ENCODE measurements at places on chromosomes 3 and 15.

DNA sequence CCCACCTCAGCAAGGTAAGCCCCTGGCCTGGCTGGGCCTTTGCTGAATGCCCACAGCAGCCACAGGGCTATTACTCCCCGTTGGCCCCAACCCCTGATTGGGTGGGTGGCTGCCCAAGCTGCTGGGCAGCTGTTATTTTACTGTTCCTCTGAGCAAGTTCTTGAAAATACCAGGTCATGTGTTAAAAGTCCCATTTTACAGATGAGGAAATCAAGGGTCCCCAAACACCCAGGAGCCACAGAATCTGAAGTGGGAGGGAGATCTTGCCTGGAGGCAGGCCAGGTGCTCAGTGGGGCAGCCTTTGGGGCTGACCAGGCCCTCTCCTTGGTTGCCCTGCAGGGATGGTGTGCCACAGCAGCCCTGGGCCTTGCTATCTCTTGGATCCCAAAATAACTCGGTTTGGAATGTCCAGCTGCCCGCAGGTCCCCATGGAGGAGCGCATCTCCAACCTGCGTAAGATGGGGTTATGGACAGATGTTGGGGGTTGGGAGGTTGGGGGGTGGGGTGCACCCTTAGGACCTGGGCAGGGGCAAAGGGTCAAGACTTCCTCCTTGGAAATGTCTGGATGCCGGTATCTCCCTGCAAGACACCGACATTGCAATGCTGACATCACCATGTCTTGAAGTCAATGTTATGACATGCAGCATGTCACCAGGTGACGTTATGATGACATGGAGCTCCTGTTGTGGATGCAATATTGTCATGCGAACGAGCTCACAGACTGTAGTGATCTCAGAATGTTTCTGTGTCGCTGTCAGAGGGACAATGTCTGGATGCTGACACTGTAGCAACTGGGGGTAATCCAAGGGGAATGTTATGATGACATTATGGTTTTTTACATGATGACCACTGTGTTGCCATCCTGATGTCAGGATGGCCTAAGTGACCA, 13.3 kb upstream of the CSPG4 start:
- DNase-seq, result no peak

DNA sequence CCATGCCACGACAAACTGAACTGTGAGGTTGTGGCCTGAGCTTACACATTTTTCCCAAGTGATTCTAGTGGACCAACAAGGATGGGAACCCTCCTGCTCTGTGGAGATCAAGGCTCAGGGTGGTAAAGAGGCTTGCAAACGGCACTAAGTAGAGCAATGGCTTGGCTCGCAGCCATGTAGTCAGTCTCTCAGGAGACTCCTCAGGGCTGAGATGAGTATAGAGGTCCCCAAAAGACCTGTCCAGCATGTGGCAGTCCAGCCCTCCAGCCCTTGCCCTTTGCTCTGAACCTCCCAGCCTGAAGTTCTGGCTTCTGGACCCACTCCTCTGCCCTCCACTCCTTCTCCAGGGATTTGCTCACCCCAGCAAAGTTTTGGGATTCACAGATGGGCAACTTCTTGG, 8.3 kb upstream of the CAMP start:
- DNase-seq, result no peak

DNA sequence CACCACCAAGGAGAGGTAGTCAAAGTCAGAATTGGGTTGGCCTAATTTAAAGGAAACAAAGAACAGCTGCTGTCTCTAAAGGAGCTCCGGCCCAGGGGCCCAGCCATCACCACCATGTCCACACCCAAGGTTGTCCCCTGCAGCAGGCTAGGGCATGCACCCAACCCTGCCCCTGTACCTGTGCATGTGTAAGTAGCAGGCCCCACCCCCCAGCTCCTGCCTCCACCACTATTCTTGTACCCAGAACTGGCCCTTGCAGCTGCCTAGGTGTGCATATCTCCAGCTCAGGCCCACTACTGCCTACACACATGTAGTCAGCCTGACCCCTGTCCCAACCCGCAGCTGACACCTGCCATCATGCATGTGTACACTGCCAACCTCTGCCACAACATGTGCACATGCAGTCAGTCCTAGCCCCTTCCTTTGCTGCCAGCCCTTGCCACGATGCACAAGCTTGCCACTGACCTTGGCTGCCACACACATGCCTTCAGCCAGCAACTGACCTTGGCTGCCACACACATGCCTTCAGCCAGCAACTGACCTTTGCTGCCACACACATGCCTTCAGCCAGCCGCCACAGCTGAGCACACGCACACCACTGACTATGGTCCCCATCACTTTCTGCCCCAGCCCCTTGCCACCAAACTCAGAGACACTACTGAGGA, 39.7 kb downstream of the FGF12 start:
- DNase-seq, result no peak

- DNase-seq, result no peak
Measured at GRCh38 chr3:79869461-79870312, 101.9 kb upstream of the ROBO1 start.

DNA sequence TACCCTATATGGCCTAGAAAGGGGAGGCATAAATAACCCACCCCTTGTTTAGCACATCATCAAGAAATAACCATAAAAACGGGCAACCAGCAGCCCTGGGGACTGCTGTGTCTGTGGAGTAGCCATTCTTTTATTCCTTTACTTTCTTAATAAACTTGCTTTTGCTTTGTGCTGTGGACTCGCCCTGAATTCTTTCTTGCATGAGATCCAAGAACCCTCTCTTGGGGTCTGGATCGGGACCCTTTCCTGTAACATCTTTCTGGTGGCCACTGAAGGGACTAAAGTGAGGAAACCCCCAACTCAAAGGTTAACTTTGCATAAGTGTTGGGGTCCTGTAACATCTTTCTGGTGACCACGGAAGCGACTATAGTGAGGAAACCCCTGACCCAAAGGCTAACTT, 15.7 kb upstream of the HHATL start:
- no peak for DNase-seq

- DNase-seq, result no peak
Measured at GRCh38 chr15:66096688-66097058, 156.9 kb downstream of the MEGF11 start.

Data from T-helper 2 cell treated with Interferon-gamma antibody and Interleukin-4, amounts not matched to agents 5 μg/mL and 100 μg/mL, for 36 hours (primary cell).